Stimulated activated CD8-positive, alpha-beta memory T cell treated with anti-CD3 and anti-CD28 coated beads, Interleukin-15, amount 100 ng/mL, for 4 hours (primary cell): ENCODE measurements at places on chromosomes 1 and 21.

- no peak for DNase-seq
Measured at GRCh38 chr1:89274411-89274857, 1.8 kb upstream of the GBP5 start.

- no peak for DNase-seq
Measured at GRCh38 chr1:91550961-91551360, 50.3 kb downstream of the CDC7 start.

GRCh38 chr1:199009447-199009846, 370.6 kb downstream of the PTPRC start:
- no peak for DNase-seq

DNA sequence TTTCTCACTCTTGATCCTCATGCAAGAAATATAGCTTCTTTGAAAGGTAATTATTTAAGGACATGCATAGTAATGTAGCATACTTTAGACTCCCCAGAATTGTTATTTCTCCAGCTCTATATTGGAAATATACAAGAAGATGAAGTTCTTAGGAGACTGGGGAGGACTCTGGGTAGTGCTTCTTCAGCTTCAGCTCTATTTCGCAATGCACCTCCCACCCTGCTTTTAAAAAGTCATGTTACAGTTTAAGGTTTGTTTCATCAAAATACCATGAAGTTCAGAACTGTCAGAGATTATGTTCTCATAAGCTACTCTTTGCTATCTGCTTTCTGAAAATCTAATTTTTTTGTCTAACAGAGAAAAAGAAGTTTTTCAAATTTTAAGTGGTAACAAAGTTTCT, 586.2 kb upstream of the ADGRL4 start:
- DNase-seq, result no peak

DNA sequence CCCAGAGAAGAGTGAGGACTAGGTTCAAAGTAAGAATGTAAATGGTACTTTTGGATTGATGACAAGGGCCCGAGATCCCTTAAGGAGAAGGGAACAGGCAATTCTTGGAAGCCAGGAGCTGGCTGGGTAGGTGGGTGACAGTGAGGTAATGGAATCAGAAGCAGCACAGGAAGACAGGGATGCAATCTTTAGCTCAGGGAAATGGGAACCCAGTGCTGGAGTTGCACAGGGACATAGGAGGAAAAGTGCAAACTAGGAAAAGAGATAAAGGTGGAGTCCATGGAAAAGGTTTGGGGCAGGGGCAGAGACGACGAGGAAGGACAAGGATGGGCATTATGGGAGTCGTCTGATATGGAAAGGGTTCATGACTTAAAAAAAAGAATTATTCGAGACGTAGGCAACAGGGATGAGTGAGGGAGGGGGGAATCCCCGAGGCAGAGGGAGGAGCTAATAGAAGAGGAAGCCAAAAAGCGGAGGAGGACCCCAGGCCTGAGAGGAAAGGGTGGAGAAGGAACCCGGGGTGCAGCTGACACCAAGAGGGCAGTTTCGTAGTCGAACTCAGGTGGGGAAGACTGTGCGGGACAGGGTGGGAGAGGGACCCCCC, 495 bp downstream of the PI4KB start:
- DNase-seq, result peak; percentile 49

GRCh38 chr1:115828101-115829022, 12.6 kb downstream of the NHLH2 start:
- no peak for DNase-seq

- DNase-seq, result no peak
Measured at GRCh38 chr1:119920104-119920968, 24.0 kb upstream of the ADAM30 start.

GRCh38 chr1:204240233-204240632, 26.4 kb upstream of the GOLT1A start:
- DNase-seq, result no peak

- DNase-seq, result no peak
Measured at GRCh38 chr1:27496604-27497155, 6.7 kb upstream of the WASF2 start.

GRCh38 chr21:45209685-45210284, 77.9 kb downstream of the POFUT2 start:
- DNase-seq, result no peak

DNA sequence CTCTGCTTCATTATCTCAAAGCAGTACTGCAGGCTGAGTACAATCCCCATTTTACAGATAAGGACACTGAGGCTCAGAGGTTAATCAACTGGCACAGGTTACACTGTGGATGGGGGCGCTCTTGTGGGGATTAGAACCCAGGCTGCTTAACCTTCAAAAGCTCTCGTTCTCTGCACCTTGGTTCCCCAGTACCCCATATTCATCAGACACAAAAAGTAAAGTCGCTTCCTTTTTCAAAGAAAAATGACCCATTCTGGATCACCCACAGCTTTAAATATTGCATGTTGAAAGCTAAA, 20.5 kb downstream of the SSBP3 start:
- no peak for DNase-seq

GRCh38 chr1:172993640-172994039, 57.1 kb downstream of the TNFSF18 start:
- no peak for DNase-seq

DNA sequence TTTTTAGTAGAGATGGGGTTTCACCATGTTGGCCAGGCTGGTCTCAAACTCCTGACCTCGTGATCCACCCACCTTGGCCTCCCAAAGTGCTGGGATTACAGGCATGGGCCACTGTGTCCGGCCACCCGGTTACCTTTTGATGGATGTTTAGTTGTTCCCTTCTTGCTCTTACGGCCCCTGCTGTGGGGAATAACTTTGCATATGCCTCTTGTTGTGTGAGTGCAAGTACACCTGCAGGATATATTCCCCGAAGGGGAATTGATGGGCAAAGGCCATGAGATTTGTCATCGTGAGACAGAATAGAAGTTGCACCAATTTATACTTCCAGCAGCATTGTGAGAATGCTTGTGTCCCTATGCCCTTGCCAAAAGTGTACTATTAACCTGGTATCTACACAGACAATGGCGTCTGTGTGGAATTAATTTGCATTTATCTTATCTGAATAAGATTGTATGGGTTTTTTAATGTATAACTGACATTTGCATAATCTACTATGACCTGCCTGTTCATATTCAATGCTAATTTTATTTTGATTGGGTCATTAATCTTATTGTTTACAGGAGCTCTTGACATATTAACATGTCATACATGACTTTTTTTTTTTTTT, 8.1 kb downstream of the IL6R start:
- no peak for DNase-seq
